ENCODE measurements at places on chromosomes 13 and 19.

GRCh38 chr19:55474269-55475265, 1.9 kb upstream of the ZNF628 start:
- DNase-seq: peak; percentile 89

GRCh38 chr13:48110931-48111721, 16.2 kb upstream of the MED4 start:
- DNase-seq: peak; percentile 28

DNA sequence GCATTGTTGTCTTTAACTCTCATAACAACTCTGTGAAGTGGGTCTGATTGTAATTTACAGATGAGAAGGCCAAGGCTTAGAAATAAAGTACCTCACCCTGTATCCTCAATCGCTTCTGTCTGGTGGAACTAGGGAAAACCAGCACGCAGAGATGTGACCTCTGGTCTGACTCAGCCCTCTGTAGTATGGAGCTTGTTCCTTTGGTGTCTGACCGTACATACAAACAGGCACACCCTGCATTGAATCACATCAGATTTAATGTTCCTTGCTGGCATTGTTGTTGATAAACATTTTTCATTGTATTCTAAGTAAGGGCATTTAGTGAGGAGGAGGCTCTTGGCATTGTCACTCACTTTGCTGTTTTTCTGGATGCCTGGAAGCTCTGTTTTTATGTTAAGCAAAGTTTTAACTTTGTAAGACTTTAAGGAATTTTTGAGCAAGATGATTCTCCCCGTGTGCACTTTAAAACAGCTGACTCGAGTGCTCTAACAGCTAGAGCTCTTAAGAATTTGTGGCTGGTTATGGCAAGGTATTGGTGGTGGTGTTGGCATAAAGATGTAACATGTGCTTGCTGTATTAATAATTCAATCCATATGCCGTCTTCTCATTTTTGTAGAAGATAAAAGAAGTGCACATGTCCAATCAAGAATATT, 89.0 kb upstream of the SPATA13 start:
- no peak for DNase-seq

GRCh38 chr13:113114511-113115362, 7.9 kb upstream of the F10 start:
- no peak for DNase-seq

GRCh38 chr19:13057147-13057572, 45.5 kb downstream of the LYL1 start:
- DNase-seq: no peak

- DNase-seq: no peak
These were observed 2.9 kb downstream of the CIC start for GRCh38 chr19:42271861-42272534.

DNA sequence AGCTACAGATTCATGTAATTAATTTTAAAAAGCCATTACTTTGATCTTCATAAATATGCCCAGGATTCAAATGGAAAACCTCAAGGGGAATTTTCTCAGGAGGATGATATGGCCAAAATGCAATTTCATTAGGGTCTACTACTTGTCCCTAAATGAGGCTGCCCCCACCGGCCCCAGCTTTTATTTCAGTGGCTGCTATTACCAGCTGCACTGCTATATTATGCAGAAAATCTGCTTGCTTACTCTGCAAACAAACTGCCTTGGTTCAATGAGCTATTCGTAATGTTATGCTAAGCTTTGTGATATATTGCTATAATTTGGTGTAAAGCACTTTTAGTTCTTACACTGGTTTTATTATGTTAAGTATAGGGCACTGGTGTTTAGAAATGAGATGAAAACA, 137.3 kb upstream of the TMTC4 start:
- no peak for DNase-seq

Measured in astrocyte (in vitro differentiated cells and primary cell).